BE2C (cell line): ENCODE measurements at places on chromosomes 6 and 20.

GRCh38 chr6:44238687-44239350 is 8.1 kb upstream of the HSP90AB1 start:
- DNase-seq = no peak

DNA sequence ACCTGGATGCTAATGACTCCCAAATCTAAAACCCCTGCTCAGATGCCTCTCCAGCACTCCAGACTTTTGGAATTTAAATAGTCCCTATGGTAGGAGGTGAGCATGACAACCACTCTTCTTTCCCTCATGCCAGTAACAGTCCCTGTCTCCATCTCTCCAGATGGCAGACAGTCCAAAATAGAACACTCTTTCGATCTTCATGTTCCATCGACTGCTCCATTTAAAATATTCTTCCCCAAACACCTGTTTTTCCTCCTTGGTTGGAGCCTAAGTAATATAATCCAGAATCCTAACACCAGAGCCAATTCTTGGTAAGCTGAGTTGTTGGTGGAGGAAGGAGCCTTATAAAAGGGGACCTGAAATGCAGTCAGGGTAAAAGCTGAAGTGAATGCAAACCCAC is 723.5 kb upstream of the CHD6 start:
- DNase-seq = no peak

GRCh38 chr6:75094614-75095200 is 111.1 kb downstream of the COL12A1 start:
- DNase-seq = no peak

DNA sequence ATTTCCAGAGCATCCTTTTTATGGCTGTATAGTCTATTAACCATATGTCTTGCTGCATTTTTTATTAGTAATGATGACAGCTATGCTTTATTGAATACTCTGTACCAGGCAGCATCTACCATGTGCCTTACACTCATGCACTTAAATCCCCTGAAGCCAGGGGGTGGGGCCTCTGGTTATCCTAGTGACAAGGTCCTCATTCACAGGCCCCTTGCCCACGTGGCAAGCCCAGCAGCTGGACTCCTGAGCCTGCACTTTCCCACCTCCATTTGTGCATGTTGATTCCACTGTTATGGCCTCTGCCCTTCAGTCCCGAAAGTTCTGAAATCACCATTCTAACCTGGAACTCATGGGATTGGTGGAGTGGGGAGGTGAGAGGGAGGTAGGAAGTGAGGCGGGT is 22.3 kb downstream of the ACTR5 start:
- peak; percentile 41 for DNase-seq

DNA sequence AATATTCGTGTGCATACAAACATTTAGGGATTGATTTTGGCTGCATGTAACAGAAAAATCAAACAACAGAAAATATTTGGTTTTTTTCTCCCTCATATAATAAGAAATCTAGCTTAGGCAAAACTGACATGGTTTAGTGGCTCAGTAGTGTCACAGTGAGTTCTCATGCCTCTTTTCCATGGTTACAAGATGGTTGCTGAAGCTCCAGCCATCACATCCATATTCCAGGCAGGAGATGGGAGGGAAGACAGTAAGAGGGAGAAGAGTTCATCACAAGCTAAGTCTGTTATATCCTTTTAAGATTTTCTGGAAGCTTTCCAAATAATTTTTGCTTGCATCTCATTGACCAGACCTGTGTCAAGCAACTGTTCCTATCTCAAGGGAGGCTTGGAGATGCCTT is 267.2 kb upstream of the RNF24 start:
- no peak for DNase-seq
